Mesendoderm (in vitro differentiated cells): ENCODE measurements at places on chromosomes 13 and 19.

DNA sequence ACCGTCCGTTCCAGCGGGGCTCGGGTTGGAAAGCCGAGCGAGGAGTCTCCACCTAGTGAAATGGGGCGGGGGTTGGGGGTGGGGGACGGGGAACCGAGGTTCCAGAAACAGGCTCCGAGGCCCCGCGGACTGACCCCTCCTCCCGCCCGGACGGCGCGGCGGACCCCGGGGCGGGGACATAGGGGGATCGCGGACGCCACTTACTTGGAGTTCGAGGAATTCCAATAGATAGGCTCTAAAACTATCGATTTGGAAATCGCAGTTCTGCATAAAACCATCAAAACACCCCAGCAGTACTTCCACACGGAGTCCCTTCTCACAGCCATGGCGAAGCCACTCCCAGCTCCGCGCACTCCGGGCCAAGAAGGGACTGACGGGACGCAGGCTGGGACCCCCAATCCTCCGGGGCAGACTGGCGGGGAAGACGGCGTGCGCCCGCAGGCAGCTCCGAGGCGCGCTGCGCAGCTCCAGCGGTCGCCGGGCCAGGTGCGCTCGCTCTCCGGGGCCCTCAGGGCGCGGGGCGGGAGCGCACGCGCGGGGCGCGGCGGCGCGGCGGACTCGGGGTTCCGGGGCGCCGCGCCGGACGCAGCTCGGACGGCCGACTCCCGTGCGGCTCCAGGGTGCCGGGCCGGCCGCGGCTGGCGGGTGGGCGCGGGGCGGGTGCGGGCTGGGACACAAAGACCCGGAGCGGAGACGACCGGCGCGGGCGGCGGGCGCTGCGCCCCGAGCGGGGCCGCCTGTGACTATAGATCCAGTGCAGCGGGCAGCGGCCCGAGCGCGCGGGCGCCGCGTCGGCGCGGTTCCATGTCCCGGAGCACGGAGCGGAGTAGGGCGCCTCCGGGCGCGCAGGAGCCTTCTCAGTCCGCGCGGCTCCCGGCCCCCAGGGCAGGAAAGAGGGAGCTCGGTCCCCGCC is 567 bp downstream of the EFNB2 start:
- peak; percentile 32 for DNase-seq

DNA sequence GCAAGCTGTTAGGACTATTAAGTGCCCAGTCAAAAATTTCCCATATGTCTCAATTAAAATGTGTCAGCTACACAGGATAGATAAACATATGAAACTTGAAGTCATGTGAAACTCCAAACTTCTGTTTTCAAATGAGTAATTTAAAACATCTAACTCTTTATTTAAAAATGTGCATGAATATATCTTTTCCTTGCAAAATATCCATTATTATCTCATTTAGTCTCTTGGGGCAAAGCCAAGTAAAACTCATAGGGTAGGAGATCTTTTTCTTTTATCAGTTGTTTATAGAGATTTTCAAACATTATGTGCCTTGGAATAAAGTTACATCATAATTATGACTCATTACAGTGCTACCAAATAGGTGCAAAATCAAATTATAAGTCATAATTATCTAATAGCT is 2020.1 kb upstream of the PRR20A start:
- DNase-seq: no peak

DNA sequence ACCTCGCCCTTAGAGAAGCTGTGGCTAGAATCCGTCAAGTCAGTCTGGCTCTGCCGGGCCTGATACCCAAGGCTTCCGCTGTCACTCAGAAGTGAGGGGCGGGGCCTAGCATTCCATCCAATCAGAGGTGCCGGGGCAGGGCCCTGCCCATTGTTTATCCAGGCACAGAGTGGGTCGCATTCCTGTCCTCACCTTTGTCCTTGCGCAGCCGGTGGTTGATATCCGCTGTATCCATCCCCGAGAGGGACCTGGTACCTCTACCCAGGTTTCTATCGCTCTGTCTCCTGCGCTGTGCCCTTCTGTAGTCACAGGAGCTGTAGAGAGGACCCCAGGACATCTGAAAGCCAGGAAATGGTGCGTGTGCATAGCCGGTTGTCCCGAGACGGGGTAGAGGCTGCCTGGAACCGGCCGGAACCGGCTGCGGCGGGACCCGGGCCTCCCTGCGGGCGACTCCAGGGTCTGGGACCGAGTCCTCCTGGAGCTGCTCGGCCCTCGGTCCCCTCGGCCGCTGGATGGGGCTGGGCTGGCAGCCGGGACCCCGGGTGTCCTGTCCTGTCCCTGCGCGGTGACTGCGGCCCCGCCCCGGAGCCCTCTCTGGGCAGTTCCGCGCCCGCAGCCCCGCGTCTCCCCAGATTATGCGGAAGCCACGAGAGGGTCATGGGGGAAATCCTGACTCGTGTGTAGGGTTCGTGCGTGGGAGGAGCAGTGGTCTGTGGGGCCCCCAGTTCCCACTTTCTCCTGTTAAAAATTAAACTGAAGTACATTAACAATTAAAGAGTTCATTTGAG is at the start of gene ZNF763:
Gene ZNF763, plus strand, starts transcription at position 183 of the 788 bp plus-strand sequence. Its CDS starts 169 bp downstream, at position 352.
- peak; percentile 98 for DNase-seq

DNA sequence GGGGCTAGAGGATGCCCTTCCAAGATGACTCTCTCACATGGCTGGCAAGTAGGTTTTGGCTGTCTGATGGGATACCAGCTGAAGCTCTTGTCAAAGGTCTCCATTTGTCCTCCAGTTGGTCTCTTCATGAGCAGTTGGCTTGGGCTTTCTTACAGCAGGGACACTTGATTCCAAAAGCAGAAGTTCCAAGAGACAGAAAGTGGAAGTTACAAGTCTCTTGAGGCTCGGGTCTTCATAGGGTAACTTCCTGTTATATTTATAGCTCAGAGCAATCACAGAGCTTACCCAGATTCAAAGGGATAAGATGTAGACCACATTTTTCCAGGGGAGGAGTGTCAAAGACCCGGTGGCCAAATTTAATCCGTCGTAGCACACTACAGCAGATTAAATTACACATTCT is 440.0 kb downstream of the RFC3 start:
- no peak for DNase-seq

DNA sequence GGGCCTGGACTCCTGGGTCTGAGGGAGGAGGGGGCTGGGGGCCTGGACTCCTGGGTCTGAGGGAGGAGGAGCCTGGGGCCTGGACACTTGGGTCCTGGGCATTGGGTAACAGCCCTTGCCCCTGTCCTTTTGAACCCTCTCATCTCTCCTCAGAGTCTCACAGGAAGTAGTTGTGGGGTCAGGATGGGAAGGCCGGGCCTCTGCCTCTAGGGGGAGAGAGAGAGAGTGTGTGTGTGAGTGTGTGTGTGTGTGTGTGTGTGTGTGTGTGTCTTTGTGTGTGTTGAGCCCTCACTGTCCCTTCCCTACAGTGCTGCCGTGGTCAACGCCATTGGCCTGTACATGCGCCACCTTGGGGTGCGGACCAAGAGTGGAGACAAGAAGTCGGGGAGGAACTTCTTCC is 10.9 kb downstream of the ARHGEF1 start:
- peak; percentile 75 for DNase-seq

- DNase-seq: no peak
Observed at GRCh38 chr13:83681547-83681946, 200.7 kb downstream of the SLITRK1 start.

DNA sequence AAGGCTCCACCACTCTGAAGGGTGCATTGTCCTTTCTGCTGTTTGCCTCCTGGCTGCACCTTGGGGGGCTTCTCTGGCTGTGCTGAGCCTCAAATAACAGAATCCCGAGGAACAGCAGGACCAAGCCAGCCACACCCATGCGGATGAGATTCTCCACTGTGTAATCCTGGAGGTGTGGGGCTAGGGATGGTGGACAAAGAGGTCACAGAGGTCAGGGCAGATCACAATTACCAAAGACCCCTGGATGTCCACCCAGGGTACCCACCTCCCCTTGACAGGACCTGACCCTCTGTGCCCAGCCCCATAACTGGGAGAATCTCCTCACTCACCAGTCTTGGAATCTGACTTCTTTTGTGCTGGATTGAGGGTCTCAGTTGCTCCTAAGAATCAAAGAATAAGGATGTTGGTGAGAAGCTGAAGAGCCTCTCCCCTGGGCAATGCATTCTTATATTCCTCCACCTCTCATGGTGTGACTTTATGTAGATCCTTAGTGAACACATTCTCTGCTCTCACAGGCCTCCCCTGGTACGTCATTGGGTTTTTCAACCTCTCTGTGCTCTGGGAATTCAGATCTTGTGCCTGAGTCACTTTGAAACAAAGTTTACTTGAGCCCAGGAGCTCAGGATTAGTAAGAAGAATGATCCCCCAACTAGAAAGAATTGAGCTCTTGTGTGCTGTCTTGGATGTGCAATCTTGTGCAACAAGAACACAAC is 5.2 kb downstream of the LILRA4 start:
- no peak for DNase-seq

DNA sequence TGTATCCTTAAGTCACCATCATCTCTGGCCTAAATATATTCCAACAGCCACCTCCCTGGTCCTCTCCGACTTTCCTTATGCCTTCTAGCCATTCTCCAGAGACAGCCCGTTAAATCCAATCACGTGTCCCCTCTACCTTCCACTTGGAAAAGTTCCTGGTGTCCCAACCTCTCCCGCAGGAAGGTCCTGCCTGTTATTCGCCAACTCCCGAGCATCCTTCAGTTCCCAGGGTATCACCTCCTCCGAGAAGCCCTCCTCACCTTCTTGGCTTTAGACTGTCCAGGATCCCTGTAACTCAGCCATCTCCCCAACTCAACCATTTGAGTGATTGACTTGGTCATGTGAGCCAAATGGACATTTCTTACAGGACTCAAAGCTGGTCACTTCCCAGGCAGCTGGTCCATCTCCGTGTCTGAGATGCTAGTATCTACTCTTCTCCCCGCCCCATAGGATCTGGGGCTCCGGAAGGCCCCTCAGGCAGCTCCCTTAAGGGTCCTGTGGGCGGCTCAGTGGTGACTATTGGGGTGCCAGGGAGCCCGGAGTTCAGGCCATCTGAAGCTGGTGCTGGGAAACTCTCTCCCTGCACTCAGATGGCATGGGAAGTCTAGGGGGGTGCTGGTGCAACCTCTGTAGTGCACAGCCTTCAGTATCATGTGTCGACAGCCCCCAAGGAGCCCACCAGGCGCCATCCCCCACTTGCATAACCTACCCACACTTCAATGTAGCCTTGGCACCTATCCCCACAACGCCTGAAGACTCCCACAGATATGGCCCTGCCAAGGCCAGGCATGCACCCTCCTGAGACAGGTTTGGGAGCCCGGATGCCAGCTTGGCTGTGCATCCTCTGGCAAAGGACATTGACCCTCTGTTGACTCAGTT is 27.9 kb upstream of the NANOS3 start:
- peak; percentile 72 for DNase-seq

- DNase-seq: no peak
Observed at GRCh38 chr13:39132286-39133230, 94.3 kb downstream of the NHLRC3 start.

DNA sequence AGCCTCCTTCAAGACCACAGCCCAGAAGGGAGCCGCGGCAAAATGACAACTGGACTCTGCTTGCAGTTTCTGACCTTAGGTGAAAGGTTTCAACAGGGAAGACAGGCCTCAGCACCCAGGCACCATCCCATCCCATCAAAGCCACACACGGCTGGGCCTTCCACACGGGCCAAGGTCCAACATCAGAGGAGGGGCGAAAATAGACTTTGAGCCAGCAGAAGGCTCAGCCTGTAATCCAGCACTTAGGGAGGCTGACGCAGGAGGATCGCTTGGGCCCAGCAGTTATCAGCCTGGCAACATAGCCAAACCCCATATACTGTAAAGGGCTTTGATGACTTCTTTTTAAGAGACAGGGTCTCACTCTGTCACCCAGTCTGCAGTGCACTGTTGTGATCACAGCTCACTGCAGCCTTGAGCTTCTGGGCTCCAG is 26.8 kb upstream of the TINCR start:
- no peak for DNase-seq

- DNase-seq: peak; percentile 72
Observed at GRCh38 chr19:33419788-33420130, 46.2 kb downstream of the CEBPG start.

- DNase-seq: no peak
Observed at GRCh38 chr19:5683177-5683886, 2.5 kb downstream of the HSD11B1L start.

GRCh38 chr13:31167490-31167889 is 5.8 kb upstream of the HSPH1 start:
- no peak for DNase-seq

DNA sequence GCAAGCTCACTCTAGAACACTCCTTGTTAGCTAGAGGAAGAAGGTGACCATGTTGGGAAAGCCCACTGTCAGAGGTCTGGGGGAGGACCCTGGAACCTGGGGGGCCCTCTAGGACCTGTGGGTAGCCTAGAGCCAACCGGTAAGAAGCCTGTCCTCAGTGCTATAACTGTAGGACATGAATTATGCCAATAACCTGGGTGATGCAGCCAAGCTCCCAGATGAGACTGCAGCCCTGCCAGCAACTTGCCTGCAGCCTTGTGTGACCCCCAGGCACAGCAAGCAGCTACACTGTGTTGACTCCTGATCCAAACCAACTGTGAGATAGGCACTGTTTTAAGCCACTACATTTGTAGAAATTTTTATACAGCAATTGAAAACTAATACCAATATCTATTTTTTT is 122.3 kb downstream of the MIPEP start:
- no peak for DNase-seq

DNA sequence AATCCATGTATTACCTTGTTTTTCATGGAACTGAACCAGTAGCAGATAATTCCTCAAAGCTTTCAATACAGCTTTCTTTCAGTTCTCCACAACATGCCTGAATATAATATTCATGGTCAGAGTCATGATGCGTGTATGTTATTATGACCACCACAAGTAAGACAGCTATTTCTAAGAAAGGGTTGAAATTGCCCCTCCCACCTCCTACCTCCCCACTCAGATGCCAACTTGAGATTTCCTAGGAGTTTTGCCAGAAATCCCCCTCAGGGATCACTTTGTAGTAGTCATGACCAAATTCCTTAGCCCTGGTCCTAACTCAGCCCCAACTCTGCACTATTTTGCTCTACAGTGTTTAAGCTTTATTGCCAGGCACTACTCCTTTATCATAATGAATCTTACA is 69.9 kb upstream of the RAP2A start:
- no peak for DNase-seq

DNA sequence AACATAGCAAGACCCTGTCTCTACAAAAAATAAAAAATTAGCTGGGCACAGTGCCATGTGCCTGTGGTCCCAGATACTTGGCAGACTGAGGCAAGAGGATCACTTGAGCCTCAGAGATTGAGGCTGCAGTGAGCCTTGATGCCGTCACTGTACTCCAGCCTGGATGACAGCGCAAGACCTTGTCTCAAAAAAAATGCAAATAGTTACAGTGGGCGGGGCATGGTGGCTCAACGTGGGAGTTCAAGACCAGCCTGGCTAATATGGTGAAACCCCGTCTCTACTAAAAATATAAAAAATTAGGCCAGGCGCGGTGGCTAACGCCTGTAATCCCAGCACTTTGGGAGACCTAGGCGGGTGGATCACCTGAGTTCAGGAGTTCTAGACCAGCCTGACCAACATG is 8.5 kb downstream of the PGLS start:
- no peak for DNase-seq

DNA sequence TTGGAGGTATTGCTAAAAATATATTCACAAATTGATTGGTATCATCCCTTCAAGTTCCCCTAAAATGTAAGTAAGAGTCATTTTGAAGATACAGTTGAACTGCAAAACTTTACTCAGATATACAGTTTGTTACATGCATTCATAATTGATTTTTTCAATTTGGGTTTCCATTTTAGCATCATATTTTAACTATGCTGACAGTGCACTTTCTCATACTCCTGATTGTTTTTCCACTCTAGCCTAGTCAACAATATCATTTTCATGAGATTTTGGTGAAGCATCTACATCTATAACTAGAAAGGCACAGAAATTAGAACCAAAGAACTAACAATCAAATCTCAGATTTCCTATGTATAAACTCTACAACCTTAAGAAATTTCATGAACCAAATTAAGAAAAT is 2850.4 kb upstream of the PCDH20 start:
- no peak for DNase-seq

- DNase-seq: no peak
Observed at GRCh38 chr19:23771316-23771715, 12.6 kb upstream of the ZNF681 start.
